ENCODE measurements at places on chromosomes 13 and 19.

- no peak for DNase-seq
Observed at GRCh38 chr13:40016953-40017660, 361.6 kb downstream of the COG6 start.

DNA sequence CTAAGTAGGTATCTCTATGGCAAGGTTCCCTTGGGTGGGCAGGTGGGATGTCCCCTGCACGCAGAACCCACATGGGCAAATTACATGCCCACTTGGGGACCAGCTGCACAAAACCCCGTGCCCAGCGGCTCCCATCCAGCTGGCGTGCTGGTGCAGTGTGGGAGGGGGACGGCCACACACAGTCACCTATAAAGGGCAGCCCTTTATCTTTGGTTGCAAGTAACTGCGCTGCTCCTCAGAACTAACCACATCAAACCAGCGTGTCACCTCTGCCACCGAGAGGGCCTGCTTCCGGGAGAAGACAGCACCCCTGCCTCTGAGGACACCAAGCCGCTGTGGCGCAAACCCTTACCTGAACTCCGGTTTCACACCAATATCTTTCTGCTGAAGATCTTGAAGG is 32.2 kb downstream of the ANKRD27 start:
- no peak for DNase-seq

DNA sequence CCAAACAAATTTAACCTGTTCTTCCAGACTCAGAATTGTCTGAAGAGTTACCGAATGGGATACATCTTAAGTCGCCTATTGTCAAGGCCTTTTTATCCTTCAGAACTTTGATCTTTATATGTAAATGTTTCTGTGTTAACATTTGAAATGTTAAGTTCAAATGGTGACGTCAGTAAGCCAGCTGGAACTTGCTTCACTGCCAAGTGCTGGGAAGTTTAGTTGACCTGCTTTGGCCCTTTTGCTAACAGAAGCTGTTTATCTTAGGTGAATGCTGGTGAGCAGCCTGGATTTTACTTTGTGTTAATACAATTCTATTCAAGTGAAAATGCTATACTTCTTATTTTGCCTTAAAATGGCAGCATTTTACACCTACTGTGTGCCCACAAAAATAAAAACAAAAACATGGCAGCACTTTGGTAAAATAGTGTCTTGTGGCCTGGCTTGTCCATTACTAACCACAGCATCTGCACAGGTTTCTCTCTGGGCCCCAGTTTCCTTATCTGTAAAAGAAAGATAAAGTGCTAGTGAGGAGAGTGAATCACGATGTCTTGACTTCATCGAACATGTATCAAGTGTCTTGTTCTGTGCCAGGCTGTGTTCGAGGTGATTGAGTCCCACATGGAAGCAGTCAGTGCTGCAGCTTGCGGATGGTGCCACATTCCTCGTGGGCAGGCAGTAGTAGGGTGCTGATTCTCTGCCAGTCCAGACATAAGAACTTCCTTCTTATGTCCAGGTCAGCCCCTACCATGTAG is 2.2 kb downstream of the NAXD start:
- no peak for DNase-seq

GRCh38 chr13:20566468-20566897 is 474 bp upstream of the IFT88 start:
- DNase-seq: no peak

DNA sequence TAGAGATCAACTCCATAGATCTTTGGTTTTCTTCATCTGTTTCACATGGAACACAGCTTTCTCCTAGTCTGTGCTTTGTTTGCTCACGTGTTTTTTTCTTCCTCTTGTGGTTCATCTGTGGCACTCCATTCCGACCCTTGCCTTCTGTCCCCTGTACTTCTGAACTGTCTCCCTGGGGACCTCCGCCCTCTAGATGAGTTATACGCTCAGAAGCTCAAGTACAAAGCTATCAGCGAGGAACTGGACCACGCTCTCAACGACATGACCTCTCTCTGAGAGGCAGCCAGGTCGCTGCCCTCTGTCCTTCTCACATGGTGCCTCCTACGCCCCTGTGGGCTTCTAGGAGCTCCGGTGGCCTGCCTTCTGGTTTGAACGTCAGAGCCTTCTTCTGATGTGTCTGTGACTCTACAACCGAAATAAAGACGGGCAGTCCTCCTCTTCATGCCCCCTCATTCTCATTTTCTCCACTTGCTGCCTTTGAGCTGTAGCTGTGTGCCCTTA is 16.6 kb upstream of the RAB8A start:
- DNase-seq: no peak

DNA sequence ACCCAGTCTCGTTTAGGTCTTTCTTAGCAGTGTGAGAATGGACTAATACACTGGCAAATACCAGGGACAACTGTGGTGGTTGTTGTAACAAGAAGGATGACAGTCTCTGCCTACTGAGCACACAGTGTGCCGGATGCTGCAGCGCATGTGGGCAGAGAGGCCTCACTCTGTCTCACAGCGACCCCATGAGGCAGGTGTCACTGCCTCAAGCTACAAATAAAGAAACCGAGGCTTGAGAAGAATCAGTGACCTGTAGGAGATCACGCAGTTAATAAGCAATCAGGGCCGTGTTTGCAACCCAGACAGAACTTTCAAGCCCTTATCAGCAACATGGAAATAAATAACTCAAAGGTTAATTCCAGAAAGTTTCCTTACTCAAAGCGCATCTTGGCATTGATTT is 40.5 kb upstream of the GAS6 start:
- DNase-seq: peak; percentile 59

GRCh38 chr19:46823049-46823448 is 27.6 kb downstream of the AP2S1 start:
- DNase-seq: no peak

GRCh38 chr13:33091415-33091774 is 75.2 kb downstream of the KL start:
- DNase-seq: no peak

DNA sequence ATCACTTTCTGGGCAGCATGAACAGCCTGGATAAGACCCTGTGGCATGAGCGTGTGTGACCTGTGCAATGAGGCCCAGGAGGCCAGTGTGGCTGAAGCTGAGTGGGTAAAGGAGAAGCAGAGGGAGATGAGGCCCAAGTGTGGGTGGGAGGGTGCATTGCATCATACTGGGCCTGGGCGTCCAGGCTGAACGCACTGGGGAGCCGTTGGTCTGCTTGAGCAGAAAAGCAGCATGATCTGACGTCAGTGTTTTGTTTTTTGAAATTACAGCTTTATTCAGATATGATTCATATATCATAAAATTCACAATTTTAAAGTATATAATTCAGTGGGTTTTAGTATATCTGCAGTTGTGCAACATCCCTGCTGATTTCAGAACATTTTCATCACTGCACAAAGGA is 409.7 kb downstream of the HS6ST3 start:
- DNase-seq: no peak

GRCh38 chr19:11209839-11210655 is 12.7 kb upstream of the KANK2 start:
- no peak for DNase-seq

GRCh38 chr13:52885141-52885540 is 36.7 kb upstream of the PCDH8 start:
- no peak for DNase-seq

DNA sequence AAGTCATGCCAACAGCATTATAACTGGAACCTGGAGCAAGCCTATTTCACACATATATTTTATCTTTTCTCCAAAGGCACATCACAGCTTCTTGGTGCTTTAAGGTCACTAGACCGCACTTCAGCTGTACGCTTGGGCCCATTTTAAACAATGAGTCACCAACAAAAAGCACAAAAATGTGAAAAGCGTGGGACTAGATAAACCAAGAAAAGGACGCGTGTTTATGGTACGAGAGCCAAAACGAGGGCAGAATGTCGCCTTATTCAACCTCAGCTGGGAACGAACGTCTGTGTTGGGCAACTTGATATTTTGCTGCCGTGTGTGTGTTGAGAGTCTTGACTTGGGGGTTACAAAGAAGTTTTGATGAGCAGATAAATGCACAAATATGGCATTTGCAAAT is 9.2 kb upstream of the EHD2 start:
- no peak for DNase-seq

- peak; percentile 77 for DNase-seq
Observed at GRCh38 chr19:12647490-12648071, 19.0 kb downstream of the MAN2B1 start.

GRCh38 chr19:4596033-4596904 is 36.8 kb upstream of the SEMA6B start:
- no peak for DNase-seq

DNA sequence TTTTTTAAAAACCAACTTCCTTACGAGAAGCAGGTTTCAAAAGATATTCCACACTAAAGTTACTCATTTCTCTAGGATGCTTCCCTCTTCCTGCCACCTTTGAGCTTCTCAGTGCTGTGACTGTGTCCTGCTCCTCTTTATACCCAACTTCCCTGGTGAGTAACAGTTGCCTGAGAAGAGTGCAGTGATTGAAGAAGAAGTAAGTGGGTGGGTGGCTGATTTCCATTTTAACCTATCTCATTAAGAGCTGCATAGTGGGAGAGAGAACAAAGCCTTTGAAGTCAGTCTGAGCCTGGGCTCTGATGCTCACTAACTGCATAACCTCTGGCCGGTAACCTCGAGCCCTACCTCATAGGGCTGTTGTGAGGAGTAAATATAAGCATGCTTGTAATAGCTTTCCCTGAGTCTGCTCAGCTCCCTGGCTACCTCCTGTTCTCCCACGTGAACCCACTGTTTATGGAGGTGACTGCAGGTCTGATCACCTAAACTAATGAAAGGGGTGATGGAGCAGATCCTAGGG is 977.3 kb downstream of the UQCRFS1 start:
- DNase-seq: no peak

DNA sequence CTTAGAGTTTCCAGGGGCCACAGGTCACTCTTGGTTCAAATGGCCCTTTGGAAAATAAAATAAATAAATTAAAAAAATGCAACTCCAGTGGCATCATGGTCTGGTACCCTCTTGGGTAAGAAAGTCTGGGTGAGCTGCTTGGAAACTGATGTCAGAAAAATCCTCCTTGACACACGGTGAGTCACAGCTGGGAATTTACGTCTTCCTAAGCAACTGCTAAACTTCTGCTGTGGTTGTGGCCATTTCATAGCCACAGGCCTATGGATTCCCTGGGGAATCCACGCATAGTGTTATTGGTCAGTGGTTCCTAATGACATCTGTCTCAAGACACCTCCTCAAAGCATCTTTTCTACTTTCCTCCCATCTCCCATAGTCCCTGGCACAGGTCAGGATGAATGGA is 220.8 kb downstream of the COG6 start:
- DNase-seq: no peak

DNA sequence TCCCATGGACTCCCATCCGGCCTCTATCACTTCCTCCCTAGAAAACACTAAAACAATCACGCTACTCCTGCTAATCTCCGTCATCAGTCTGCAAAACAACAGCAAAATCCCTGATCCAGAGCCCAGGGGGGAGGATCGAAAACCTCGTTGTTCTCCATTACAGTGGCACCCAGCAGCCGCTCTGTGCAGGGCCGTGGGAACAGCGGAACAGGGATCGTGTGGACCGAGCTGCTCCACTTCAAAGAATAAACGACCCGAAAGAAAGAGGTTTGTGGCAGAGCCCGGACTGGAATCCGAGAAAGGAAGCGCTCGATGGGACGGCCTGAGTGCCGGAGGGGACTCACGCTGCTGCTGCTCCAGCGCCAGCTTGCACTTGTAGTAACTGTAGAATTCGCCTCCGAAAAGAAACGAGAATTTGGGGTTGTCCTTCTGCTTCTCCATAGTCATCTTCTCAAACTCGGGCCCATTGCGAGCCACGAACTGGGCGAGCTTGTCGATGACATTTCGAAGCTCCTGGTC is 652 bp downstream of the CHERP start:
- DNase-seq: no peak

DNA sequence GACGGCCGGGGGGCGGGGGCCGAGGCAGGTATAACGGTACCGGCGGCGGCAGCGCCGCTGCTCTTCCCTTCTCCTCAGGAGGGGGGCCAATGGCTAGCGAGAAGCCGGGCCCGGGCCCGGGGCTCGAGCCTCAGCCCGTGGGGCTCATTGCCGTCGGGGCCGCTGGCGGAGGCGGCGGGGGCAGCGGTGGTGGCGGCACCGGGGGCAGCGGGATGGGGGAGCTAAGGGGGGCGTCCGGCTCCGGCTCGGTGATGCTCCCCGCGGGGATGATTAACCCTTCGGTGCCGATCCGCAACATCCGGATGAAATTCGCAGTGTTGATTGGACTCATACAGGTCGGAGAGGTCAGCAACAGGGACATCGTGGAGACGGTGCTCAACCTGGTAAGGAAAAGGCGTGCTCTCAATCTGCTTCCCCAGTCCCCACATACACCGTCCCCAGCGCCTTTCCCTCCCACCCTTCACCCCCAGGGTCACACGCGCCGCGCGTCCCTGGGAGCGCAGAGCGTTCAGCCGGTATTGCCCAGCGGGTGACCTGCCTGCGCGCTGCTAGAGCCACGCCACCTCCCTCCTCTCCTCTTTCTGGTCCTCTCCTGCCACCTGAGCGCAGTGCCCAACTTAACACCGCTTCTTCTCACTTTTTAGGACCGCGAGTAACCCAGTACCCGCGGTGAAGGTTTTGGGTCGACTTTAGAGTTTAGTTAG is 814 bp downstream of the NBEA start:
- peak; percentile 19 for DNase-seq

DNA sequence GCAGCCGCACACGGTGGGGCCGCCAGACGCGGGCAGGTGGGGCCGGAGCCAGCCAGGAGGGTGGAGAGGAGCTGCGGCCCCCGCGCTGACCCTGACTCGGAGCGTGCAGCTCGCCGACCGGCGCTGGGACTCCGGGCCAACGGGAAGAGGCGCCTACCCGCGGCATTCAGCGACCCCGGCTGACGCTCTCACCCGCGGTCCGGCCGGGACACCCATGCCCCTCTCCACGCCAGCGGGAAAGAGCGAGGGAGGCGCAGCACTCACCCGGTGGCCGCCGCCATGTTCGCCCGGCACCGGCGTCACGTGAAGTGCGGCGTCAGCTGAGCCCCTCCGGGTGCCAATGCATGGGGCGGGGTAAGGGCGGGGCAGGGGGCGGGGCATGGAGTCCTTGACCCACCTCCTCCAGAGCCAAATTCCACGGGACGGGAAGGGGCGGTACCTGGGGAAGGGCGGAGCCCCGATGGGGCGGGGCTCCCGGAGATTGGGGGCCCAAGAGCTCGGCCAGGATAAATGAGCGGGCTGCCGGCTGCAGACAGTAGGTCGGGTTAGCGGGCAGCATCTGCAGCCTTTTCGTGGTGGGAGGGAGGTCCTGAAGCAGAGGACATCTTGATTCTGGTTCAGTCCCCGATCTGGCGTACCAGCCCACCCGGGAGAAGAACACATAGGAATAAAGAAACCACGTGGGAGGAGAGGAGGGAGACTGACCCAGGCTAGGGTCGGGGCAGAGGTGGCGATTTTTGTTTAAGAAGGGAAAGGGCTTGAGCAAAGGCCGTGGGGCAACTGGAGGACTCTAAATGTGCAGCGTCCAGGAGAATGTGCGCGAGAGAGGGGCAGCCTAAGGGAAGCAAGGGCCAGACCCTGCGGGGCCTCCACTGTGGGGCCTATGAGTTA is at the start of gene PEPD:
Gene PEPD (minus strand): TSS at position 312 of the 891 bp plus-strand sequence. CDS start 31 bp downstream, at position 281.
- peak; percentile 99 for DNase-seq

DNA sequence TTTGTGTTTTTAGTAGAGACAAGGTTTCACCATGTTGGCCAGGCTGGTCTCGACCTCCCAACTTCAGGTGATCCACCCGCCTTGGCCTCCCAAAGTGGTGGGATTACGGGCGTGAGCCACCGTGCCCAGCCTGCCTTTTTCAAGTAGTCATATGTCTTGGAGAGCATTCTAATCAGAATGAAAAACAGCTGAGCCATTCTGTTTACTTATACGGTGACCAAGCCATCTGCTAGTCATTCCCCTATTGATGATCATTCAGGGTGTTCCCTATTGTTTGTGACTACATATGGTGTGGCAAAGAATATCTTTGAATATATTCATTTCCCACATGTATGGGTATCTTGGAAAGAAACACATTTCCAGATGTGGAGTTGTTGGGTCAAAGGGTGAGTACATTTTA is 17.2 kb downstream of the BLOC1S3 start:
- no peak for DNase-seq

GRCh38 chr13:23705583-23705982 is 135.4 kb downstream of the TNFRSF19 start:
- no peak for DNase-seq

Data from GM20000 (cell line).